ENCODE measurements at places on chromosomes 5 and 9. TPM values are rescaled to one million over a fixed set of nuclear protein-coding genes. Genes with fewer than 3 reads are reported as not detected.

DNA sequence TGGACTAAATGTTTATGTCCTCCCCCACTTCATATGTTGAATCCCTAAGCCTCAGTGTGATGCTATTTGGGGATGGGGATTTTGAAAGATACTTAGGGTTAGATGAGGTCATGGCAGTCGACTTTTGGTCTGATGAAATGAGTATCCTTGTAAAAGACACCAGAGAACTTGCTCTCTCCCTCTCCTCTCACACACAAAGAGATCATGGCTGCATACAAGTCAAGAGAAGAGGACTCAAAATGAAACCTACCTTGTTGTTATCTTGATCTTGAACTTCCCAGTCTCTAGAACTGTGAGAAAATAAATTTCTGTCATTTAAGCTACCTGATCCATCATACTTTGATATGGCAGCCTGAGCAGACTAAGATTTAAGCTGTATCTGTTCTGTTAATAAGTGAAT, 144.0 kb upstream of the HAPLN1 start:
- no peaks in the 10 kb centered on the region for H3K36me3 ChIP-seq
- H3K4me3 ChIP-seq = no peak overlapping the region
- no peak overlapping the region for H3K27ac ChIP-seq
- H3K4me1 ChIP-seq = no peaks in the 10 kb centered on the region

- H3K4me1 ChIP-seq = no peaks in the 10 kb centered on the region
- H3K27ac ChIP-seq = no peak overlapping the region
- H3K4me3 ChIP-seq = no peak overlapping the region
- no peak for DNase-seq
Observed at GRCh38 chr9:90433398-90433941, 209.2 kb downstream of the DIRAS2 start.

GRCh38 chr9:124419832-124420489, 4.7 kb upstream of the PSMB7 start:
- peaks cover 4% of the 10 kb centered on the region for H3K27me3 ChIP-seq
- no peak overlapping the region for H3K27ac ChIP-seq
- no peak overlapping the region for H3K4me3 ChIP-seq
- no peak for DNase-seq
- H3K4me1 ChIP-seq = peaks cover under 1% of the 10 kb centered on the region

DNA sequence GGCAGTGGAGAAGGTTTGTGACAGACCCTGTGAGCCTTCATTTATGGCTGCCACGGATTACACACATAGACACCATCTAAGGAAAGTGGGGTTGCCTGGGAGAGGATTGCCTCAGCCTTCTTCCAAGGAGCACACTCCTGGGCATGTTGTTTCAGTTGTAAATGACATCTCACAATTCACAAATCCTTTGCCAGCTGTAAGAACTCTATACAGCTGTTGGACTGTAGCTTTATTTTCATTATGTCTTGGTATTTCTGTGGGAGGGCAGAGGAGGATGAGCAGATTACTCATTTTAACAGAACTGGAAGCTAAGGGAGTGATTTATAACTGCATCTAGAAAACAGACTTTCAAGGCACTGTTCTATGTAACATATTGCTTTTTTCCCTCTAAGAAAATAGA, 25.6 kb downstream of the MELK start:
- no peak overlapping the region for H3K27ac ChIP-seq
- DNase-seq = no peak
- no peaks in the 10 kb centered on the region for H3K4me1 ChIP-seq

DNA sequence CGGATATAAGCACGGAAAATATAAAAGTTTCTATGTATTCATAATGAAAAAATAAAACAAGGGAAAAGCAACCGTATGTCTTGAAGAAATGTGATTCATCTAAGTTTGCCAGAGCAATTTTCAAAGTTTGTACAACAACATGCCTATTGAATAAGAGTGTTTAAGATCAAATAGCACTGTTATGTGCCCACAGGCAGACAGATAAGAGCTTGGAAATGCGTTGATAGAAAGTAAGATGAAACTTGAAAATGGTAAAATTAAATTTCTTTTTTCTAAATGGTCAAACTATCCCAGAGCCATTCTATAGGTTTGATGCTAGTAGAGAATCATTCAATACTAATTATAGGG, 189.4 kb downstream of the FANCC start:
- H3K4me3 ChIP-seq = no peak overlapping the region
- H3K4me1 ChIP-seq = no peaks in the 10 kb centered on the region
- no peak for DNase-seq
- no peaks in the 10 kb centered on the region for H3K27me3 ChIP-seq
- H3K27ac ChIP-seq = no peak overlapping the region
- H3K36me3 ChIP-seq = no peaks in the 10 kb centered on the region

GRCh38 chr5:1948663-1949191, 66.0 kb upstream of the IRX4 start:
- DNase-seq = no peak
- no peaks in the 10 kb centered on the region for H3K27me3 ChIP-seq
- no peaks in the 10 kb centered on the region for H3K4me1 ChIP-seq
- H3K36me3 ChIP-seq = no peaks in the 10 kb centered on the region
- no peak overlapping the region for H3K27ac ChIP-seq

DNA sequence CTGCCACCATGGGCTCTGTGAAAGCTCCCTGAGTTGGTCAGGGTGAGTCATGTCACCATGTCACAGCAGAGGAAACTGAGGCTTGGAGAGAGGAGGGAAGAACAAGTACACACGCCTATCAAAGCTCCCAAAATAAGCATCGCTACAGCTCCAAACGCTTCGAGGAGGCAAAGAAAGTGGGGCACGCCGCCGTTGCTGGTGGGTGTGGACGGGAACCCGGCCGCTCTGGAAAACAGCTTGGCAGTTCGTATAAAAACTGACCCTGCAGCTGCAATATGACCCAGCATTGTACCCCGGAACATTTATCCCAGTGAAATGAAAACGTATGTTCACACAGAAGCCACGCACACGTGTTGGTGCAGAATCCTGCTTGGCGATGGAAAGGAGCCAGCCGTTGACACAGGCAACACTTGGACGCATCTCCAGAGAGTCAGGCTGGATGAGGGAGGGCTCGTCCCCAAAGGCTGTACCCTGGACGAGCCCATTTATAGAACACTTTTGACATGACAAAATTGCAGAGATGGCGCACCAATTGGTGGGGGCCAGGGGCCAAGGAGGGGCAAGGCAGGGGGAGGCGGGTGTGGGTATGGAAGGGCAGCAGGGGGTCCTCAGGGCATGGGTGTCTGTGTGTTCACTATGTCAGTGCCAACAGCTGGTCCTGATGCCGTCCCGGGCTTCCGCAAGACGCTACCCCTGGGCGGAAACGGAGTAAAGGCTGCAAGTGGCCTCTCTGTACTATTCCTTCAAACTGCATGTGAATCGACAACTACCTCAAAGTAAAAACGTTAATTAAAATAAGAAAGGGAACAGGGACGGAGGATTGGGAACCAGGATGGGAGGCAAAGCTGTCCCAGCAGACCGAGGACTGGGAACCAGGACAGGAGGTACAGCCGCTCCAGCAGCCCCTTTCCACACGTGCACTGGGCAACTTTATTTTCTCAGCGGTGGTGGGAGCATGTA, 173.0 kb downstream of the OLFM1 start:
- no peak overlapping the region for H3K27ac ChIP-seq
- H3K4me3 ChIP-seq = no peak overlapping the region
- H3K36me3 ChIP-seq = no peaks in the 10 kb centered on the region
- no peak for DNase-seq
- peaks cover 34% of the 10 kb centered on the region for H3K27me3 ChIP-seq

- no peaks in the 10 kb centered on the region for H3K27me3 ChIP-seq
- DNase-seq = no peak
- H3K27ac ChIP-seq = no peak overlapping the region
- H3K4me3 ChIP-seq = no peak overlapping the region
- H3K4me1 ChIP-seq = no peaks in the 10 kb centered on the region
Observed at GRCh38 chr5:17944046-17944445, 309.8 kb downstream of the TAF11L14 start.

DNA sequence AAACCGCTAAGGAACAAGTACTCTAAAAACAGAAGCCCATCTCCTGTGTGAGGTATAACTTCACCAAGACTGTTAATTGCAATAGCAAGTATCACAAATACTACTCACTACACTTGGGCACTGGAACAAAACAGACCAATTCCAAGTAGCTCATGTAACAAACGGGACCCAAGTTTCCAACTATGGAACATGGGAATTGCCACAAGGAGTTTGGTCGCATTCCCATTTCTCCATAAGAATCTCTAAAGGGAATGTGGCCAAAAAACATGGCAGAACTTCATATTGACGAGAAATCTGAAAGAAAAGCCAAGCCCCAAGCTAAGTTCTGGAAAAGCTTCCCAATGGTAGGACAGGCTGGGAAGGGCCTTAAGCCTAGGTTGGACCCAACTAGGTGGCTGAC, 162.5 kb downstream of the MAPKAP1 start:
- H3K36me3 ChIP-seq = peaks cover 15% of the 10 kb centered on the region
- H3K27ac ChIP-seq = no peak overlapping the region
- H3K27me3 ChIP-seq = no peaks in the 10 kb centered on the region
- no peak for DNase-seq
- no peak overlapping the region for H3K4me3 ChIP-seq

DNA sequence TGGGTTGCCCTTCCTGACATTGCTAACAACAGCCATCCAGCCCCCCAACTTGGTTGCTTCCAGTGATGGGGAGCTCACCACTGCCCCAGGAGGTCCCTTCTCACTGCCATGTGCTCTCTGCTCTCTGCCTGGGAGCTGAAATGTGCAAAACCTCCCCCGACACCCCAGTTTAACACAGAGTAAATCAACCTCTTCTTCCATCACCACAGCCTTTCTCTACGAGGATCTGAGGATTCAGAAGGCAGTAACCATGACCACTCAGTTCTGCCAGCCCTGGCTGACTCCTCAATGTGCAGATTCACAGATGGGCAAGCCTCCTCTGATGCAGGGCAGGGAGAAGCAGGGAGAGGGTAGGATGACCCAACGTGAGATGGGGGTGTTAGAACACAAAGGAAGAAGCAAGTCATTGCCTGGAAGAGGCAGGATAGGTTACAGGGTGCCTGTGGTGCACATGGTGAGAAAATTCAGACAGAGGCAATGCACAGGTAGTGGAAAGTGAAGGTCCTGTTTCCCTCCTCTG, 185.0 kb downstream of the DAB2IP start:
- H3K27ac ChIP-seq = no peak overlapping the region
- H3K4me3 ChIP-seq = no peak overlapping the region
- H3K4me1 ChIP-seq = no peaks in the 10 kb centered on the region
- no peak for DNase-seq

Gene TRIM41
- total RNA-seq = 46.2 TPM

Gene MRPS27
- 39.0 TPM for total RNA-seq

Gene ACTBL2
- not detected for total RNA-seq

Gene SPATA31E1
- total RNA-seq = not detected

Gene IFNA2
- total RNA-seq = not detected

Gene SKP2
- 16.3 TPM for total RNA-seq

Gene ZNF883
- total RNA-seq = 0.79 TPM
